ENCODE measurements at places on chromosomes 6 and 20.

- DNase-seq: no peak
Observed at GRCh38 chr20:31595380-31595653, 9.8 kb upstream of the ID1 start.

DNA sequence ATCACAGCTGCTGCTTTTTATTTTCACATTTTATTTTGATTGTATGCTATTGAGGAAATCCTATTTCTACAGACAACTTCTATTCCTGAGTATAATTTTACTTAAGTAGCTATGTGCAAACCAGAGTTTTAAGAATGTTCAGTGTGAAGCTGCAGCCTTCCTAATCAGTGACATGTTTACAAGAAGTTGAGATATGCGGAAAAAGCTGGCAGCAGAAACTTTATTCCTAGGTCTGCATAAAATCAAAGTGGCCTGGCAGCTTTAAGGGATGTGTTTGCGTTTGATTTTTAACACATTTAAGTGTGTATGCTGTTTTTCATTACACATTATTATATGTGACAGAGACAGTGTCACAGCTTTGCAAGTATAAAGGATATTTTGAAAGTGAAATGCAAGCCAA, 26.3 kb downstream of the MAPK14 start:
- DNase-seq: no peak

- DNase-seq: no peak
Observed at GRCh38 chr6:107396211-107396610, 63.2 kb downstream of the PDSS2 start.

- no peak for DNase-seq
Observed at GRCh38 chr6:16252686-16253299, 14.4 kb downstream of the GMPR start.

DNA sequence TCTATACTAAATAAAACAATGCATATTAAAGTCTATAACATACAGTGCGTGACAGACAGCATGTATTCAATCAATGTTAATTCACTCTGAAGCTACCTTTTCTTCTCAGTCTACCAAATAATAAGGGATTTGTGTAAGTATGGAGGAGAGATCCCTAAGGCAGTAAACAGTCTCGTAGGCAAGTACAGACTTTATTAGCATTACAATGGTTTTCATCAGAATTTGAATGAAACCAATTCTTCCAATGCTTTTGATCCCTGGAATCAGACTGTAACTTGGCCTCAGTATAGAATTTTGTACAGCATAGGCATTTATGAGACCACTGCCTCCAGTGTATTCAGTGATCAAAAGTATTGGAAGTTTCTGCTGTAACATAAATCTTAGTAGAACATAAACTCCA, 19.5 kb downstream of the LYRM4 start:
- no peak for DNase-seq

DNA sequence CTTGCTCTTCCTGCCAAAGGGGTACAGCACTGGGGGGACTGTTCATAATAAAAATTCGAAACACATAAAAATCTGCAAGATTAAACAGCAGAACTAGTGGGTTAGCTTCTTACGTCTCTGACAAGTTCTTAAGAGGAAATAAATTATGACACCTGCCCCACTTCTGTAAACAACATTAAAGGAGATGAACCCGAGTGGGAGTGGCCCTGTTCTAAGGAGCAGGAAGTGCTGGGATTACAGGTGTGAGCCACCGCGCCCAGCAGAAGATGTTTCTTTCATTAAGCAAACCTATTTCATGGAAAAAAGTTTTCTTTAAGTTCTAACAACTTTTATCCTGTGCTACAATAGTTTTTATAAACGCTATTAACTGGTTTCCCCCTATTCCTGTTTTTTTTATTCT, 24.6 kb downstream of the USP45 start:
- DNase-seq: no peak

DNA sequence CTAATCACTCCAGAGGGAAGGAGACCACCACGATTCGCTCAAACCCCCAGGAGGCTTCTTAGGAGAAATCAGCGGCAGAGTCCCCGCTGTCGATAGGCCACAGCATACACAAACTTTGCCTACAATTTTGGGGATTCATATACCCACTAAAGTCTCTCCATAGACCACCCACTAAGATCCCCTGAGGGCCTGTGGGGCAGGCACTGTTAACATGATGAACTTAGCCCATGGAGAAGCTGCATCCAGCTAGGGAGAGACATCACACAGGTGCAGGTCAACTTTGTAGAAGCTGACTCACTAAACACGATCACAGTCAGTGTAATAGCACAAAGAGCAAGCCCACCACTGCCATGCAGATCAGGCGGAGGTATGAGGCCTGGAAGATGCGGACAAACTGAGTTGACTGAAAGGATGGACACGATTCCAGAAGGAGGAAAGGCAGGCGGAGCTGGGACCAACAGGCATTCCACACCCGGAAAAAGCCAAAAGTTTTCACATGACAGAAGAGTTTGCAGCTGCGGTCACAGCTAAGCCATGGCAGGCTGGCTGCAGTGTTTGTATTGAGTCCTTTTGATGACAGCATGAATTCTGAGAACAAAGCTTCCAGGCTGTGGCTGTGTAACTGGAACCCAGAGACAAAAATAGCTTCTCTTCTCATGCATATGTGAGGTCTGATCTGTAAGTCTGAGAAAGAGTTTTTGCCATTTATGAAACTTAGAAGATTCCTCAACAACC, 75.7 kb upstream of the QKI start:
- no peak for DNase-seq

GRCh38 chr6:158797331-158798310, 21.5 kb downstream of the EZR start:
- DNase-seq: no peak

DNA sequence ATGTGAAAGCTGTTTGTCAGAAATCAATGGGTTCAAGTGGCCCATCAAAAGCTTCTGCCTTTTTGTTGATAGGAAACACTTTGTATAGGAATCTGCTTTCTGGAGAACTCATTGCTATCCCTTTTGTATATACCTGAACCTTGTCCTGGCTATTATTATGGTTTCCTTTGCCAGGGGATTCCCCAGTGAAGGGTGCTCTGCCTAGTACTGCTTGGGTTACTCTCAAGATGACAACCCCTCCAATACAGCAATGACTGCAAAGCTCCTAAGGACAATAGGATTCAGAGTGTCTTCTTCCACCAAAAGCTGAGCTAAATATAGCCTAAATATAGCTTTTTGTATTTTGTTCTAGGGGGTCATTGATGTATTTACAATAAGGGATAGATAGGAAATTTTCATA, 54.0 kb upstream of the PTPRK start:
- DNase-seq: no peak

DNA sequence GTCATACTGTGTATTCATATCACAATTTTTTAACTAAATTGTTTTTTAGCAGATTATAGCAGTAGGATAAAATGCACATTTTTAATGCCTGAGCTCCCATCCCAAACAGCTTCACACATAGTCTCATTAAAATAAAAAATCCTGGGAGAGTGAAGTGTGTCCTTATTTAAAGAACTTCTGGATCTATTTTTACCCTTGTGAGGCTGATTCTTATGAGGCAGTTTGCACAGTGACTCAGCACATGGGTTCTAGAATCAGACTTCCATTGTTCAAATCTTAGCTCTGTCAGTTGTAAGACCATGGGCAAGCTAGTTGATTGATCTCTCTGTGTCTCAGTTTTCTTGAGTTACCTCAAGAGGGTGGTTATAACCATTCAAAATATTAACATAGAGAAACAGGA, 72.3 kb downstream of the MACROD2 start:
- no peak for DNase-seq

DNA sequence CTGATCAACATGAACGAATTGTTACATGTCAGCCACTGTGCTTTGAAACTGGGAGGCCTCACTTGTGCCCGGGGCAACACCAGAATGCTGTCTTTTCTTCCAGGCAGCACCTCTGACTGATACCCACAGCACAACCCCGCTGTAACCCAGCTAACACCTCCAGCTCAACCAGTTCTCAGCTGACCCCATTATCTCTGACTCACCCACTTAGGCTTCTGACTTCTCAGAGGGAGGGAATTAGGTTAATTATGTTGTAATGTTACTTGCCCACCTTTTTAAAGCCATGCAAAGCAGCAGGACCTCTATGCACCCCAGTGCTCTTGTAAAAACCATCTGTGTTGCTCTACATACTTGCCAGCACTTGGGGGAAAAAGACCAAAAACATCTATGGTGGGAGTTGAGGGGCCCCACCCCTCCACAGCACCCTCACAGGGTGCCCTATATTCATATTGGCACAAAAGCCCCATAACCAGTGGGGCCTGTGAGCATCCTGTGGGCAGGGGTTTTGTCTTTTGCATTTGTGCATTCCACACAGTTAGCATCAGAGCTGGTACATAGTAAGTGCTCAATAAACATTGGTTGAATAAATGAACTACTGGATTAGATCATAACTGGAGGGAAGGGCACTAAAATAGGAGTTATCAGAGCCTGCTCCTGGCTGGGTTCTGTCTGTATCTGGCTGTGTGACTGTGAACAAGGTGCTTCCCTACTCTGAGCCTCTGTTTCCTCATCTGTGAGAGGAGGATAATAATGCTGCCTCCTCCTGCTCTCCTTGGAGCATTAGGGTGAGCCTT, 22.3 kb downstream of the BNIP5 start:
- DNase-seq: no peak

All from activated T-cell treated with anti-CD3 and anti-CD28 coated beads for 1 hour (primary cell).